ENCODE measurements at places on chromosomes 7 and 10. TPM values are rescaled to one million over a fixed set of nuclear protein-coding genes. Genes with fewer than 3 reads are reported as not detected.
A peak's percentile ranks its signal among the peaks of the same experiment; 100 is the strongest.

DNA sequence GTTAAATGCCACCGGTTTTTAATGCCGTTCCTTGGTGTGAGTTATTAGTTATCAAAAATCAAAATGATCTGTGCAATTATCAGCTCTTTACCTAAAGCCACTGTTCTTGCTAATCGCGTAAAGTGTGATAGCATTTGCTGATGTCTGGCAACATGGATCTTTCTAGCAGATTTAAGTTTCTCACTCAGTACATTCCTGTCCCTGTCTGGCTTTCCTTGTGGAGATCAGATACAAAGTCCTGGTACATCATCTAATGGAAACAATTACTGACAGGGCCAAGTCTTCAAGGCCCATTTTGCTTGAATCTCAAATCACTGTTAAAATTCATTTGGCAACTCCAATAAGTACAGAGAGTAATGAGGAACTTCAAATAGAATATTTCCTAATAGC lies 755.7 kb downstream of the AUTS2 start:
- peak; percentile 7 for DNase-seq

GRCh38 chr7:34225193-34225592 lies 319.9 kb downstream of the BMPER start:
- no peak for DNase-seq

The TMEM236 gene
- polyA plus RNA-seq, result 0.26 TPM

The PVRIG gene
- polyA plus RNA-seq, result 8.5 TPM

The ARMC3 gene
- polyA plus RNA-seq, result 7.7 TPM

Data from right lung (tissue), 10 donors.